H9 (cell line): ENCODE measurements at places on chromosomes 2 and 18.

DNA sequence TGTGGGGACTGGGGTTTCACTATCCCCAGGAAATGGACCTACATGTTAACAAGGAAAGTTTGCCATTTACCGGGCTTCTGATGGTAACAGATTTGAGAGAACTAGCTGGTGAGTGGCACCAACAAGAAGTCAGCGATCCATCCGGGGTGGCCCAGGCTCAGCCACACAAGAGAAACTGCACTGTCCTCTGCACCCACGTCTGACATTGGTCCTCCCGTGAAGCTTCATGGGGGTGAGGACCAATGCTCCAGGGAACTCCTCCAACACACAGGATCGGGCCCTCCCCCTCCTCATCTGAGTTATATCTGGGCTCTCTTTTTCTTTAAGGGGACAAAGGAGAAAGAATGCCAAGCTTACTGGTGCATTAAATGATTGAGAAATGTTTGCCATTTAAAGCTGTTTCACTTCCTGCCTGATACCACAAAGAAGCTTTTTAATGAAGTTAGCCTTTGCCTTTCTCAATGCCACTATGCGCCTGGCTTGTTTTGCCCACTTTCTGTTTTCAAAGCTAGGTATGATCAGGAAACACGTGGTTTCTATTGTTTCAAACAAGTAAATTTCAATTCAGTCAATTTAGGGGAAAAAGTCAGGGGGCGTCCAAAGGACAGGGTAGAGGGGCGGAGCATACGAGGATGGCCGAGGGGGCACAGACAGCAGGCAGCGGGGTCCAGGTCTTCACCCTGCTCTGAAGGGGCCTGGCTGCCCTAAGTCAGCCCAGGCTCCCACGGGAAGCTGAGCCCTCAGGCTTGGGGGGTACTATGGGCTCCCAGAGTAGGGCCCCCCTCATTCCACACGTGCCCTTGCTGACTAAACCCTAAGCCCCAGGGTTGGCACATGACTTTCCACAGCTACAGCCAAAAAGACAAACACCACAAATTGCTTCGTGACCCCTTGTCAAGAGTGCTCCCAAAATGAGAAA lies 204.0 kb upstream of the ID2 start:
- H3K27me3 ChIP-seq = no peaks in the 10 kb centered on the region
- no peak overlapping the region for H3K4me3 ChIP-seq
- H3K4me1 ChIP-seq = no peaks in the 10 kb centered on the region
- no peaks in the 10 kb centered on the region for H3K36me3 ChIP-seq
- H3K27ac ChIP-seq = no peak overlapping the region

GRCh38 chr2:120053891-120054290 lies 41.0 kb downstream of the EPB41L5 start:
- peaks cover 54% of the 10 kb centered on the region for H3K36me3 ChIP-seq
- H3K27me3 ChIP-seq = no peaks in the 10 kb centered on the region
- no peak overlapping the region for H3K27ac ChIP-seq
- DNase-seq = no peak

GRCh38 chr2:54581326-54582039 lies 125.4 kb downstream of the SPTBN1 start:
- no peak overlapping the region for H3K27ac ChIP-seq
- peaks cover 21% of the 10 kb centered on the region for H3K4me1 ChIP-seq
- no peaks in the 10 kb centered on the region; the same call in 1 of the 2 replicates for H3K27me3 ChIP-seq
- H3K36me3 ChIP-seq = no peaks in the 10 kb centered on the region
- H3K4me3 ChIP-seq = no peak overlapping the region

GRCh38 chr2:15040429-15041084 lies 408.0 kb downstream of the LRATD1 start:
- no peaks in the 10 kb centered on the region; the same call in 2 of the 3 replicates for H3K36me3 ChIP-seq
- H3K27ac ChIP-seq = no peak overlapping the region
- H3K4me1 ChIP-seq = peaks cover 9% of the 10 kb centered on the region; the same call in 1 of the 2 replicates
- no peak overlapping the region for H3K4me3 ChIP-seq

DNA sequence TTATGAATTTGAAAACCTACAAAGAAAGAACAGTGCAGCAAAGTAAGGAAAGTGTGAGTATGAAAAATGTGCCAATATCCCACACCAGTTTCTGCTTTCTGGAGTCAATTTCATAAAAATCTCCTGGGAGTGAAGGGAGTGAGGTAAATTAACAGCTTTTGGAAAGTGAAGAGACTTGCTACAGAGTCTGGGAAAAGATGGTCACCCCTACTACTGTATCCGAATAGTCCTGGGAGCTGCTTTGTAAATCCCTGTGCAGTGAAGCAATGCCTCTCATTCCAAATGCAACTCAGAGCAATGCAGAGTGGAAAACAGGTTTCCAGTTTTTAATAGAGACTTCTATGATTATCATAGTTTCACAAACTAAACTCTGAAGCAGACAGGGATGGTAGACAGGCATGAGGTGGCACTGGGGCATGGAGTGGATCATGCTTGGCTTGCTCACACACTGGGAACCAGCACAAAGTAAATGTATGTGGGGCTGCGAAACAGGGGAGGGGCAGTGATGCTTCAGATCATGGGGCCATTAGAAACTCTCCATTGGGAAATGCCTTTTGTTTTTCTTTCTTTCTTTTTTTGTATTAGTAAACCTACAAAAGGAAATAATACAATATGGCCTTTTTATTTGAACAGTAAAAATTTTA lies 10.6 kb downstream of the COL5A2 start:
- no peak overlapping the region for H3K27ac ChIP-seq
- no peaks in the 10 kb centered on the region for H3K36me3 ChIP-seq
- no peak for DNase-seq
- peaks cover 1% of the 10 kb centered on the region; the same call in 1 of the 2 replicates for H3K4me1 ChIP-seq
- no peaks in the 10 kb centered on the region for H3K27me3 ChIP-seq

DNA sequence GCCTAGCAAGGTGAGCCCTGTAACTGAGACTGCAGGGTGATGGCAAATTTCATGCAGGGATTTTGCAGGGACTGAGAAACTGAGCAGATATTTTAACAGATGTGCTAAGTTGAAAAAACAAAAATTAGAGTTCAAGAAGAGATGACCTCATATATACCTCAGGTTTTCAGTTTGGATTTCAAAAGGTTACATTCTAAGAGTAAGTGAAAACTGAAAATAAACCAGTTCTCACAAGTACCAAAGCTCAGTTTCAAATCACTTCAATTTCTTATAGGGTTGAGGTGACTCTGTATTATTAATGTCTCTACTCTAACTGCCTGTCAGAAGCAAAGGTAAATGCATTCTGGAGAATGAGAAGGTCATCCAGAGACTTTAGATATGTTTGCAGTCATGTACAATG lies 237.4 kb upstream of the VRK2 start:
- no peaks in the 10 kb centered on the region for H3K4me1 ChIP-seq
- H3K27ac ChIP-seq = no peak overlapping the region
- H3K36me3 ChIP-seq = no peaks in the 10 kb centered on the region
- no peaks in the 10 kb centered on the region for H3K27me3 ChIP-seq

GRCh38 chr2:72026819-72027425 lies 120.7 kb downstream of the CYP26B1 start:
- peak; percentile 8 for DNase-seq
- H3K27ac ChIP-seq = no peak overlapping the region
- no peak overlapping the region for H3K4me3 ChIP-seq
- no peaks in the 10 kb centered on the region for H3K36me3 ChIP-seq
- H3K4me1 ChIP-seq = no peaks in the 10 kb centered on the region
- H3K27me3 ChIP-seq = no peaks in the 10 kb centered on the region

DNA sequence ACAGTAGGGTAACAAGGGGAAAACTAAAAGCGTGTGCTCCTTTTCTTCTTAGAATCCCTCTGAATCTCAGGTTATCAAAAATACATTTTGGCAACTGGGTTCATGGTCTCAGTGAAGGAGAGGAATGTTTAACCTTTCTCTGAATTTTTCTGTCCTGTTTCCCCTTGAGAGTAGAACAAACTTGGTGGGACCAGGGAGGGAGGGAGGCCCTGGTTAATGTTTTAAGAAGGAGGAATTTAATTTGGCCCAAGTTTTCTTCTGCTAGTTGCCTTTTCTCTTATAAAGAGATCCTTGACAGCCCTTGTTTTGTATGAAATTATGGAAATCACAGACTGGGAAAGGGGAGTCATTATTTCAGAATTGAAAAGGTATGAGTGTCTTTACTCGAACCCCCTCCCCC lies 12.2 kb upstream of the POU3F3 start:
- no peak overlapping the region for H3K27ac ChIP-seq
- H3K27me3 ChIP-seq = peaks cover 37% of the 10 kb centered on the region
- DNase-seq = no peak
- H3K4me1 ChIP-seq = no peaks in the 10 kb centered on the region; the same call in 1 of the 2 replicates

DNA sequence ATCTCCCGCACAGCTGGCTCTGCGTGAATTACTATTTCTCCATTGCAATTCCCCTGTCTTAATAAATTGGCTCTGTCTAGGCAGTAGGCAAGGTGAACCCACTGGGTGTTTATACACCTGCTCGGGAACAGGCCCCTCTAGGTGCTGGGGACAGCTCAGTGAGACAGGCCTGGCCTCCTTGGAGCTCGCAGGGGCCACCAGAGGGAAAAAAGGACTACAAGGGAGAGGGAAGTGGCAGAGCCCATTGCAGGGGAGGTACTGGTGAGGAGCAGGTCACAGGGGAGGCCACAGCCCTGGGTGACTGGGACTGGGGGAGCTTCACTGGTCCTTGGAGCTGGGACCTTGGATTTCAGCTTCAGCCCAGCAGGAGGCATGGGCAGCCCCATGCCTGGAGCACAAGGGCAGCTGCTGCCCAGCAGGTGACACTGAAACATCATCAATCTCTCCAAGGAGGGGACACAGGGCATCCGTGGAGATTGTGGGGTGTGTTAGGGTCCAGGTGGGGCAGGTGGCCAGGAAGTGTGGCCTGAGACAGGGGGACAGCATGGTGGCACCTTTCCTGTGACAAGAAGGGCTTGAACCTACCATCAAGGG lies 31.2 kb downstream of the NGEF start:
- DNase-seq = no peak
- H3K4me3 ChIP-seq = no peak overlapping the region
- no peak overlapping the region for H3K27ac ChIP-seq
- H3K4me1 ChIP-seq = peaks cover 3% of the 10 kb centered on the region; the same call in 1 of the 2 replicates

DNA sequence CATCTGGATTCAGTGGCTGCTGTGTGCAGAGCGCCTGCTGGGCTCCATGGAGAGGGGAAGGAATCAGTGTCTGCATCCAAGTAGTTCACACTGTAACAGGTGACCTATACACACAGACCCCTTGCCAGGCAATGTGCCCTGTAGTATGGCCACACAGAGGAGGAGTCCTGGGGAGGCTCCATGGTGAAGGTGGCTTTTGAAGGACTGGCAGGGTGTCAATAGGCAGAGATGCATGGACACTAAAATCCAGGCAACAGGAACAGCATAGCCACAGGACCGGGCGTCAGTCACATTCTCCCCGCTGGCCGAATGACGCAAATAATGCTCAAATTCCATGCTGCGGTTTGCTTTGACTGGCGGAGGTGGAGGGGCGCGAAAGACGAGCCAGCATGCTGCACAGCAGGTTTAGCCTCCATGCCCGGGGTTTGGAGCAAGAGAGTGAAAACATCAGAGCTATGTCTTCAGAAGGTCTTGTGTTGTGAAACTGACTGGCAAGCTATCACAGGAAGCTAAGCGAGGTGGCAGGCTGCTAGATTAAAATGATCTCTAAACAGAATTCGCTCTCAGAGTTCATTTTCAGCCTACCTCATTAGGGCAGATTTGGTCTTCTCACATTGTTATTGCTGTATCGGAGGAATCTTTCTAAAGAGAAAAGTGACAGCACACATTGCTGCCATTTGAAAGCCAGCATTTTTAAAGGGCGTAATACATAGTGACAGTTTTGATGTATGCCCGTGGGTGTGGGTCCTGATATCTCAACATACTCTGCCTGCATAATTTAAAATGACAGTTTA lies 1.2 kb upstream of the CHMP1B start:
- H3K27me3 ChIP-seq = no peaks in the 10 kb centered on the region
- no peak for DNase-seq
- peak overlapping the region; percentile 100 for H3K4me3 ChIP-seq
- H3K4me1 ChIP-seq = no peaks in the 10 kb centered on the region; the same call in 1 of the 2 replicates
- no peak overlapping the region for H3K27ac ChIP-seq

DNA sequence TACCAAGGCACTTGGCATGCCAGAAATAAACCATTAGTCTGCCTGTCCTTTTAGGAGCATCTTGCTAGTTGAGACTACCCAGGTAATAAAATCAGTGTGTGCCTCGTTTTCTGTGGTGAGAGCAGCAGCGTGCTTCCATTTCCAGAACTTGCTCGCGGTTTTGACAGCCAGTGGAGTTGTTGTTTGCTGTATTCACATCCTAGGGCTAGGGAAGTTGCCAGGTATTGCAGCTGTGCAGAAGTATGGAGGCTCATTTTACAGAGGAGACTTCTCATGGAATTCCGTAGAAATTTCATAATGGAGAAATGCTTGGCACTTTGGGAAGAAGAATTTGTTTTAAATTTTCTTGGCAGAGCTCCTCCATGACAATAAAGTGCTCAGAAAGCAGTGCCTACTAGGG lies 1355.1 kb upstream of the ZEB2 start:
- no peaks in the 10 kb centered on the region for H3K27me3 ChIP-seq
- H3K36me3 ChIP-seq = no peaks in the 10 kb centered on the region
- DNase-seq = no peak
- no peaks in the 10 kb centered on the region; the same call in 1 of the 2 replicates for H3K4me1 ChIP-seq
- H3K4me3 ChIP-seq = no peak overlapping the region
- no peak overlapping the region for H3K27ac ChIP-seq

GRCh38 chr2:10794876-10795275 lies 17.7 kb downstream of the PDIA6 start:
- H3K27ac ChIP-seq = no peak overlapping the region
- H3K27me3 ChIP-seq = no peaks in the 10 kb centered on the region
- H3K4me1 ChIP-seq = no peaks in the 10 kb centered on the region
- H3K36me3 ChIP-seq = peaks cover 81% of the 10 kb centered on the region

GRCh38 chr2:179268277-179268925 lies 3.8 kb upstream of the SESTD1 start:
- no peak overlapping the region for H3K4me3 ChIP-seq
- H3K27me3 ChIP-seq = no peaks in the 10 kb centered on the region
- no peaks in the 10 kb centered on the region for H3K36me3 ChIP-seq
- no peak overlapping the region for H3K27ac ChIP-seq
- no peak for DNase-seq
- no peaks in the 10 kb centered on the region; the same call in 1 of the 2 replicates for H3K4me1 ChIP-seq

GRCh38 chr2:60247471-60247870 lies 306.0 kb downstream of the BCL11A start:
- no peaks in the 10 kb centered on the region for H3K27me3 ChIP-seq
- no peaks in the 10 kb centered on the region; the same call in 2 of the 3 replicates for H3K36me3 ChIP-seq
- peak; percentile 40 for DNase-seq
- H3K4me1 ChIP-seq = no peaks in the 10 kb centered on the region

GRCh38 chr2:232584238-232584637 lies 33.7 kb downstream of the EIF4E2 start:
- H3K27ac ChIP-seq = no peak overlapping the region
- no peaks in the 10 kb centered on the region for H3K27me3 ChIP-seq
- peaks cover 28% of the 10 kb centered on the region for H3K36me3 ChIP-seq

GRCh38 chr18:78713069-78713468 lies 266.5 kb upstream of the SALL3 start:
- H3K4me1 ChIP-seq = no peaks in the 10 kb centered on the region
- H3K4me3 ChIP-seq = no peak overlapping the region
- no peak overlapping the region for H3K27ac ChIP-seq
- H3K36me3 ChIP-seq = peaks cover 9% of the 10 kb centered on the region
- peak; percentile 67 for DNase-seq

GRCh38 chr2:205934443-205934842 lies 151.5 kb downstream of the INO80D start:
- DNase-seq = no peak
- no peaks in the 10 kb centered on the region for H3K36me3 ChIP-seq
- no peak overlapping the region for H3K4me3 ChIP-seq
